ENCODE measurements at places on chromosomes 5 and 9.

DNA sequence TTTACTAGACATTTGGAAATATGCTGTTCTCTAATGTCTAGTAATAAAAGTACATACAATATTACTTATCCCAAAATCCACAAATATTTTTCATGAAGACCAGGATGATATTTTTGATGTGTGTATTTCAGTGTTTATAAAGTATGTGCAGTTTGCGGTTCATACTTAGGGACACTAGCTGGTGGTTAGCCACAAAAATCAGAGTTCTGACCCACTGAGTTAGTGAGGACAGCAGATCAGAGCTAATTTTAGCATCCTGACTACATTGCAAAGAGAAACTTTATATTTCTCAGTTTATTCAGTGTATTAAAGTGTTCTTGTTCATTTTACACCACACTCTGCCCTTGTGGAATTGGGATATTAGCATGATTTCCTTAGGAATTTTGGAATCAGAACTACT is 655.3 kb downstream of the HTR1A start:
- no peak for DNase-seq

DNA sequence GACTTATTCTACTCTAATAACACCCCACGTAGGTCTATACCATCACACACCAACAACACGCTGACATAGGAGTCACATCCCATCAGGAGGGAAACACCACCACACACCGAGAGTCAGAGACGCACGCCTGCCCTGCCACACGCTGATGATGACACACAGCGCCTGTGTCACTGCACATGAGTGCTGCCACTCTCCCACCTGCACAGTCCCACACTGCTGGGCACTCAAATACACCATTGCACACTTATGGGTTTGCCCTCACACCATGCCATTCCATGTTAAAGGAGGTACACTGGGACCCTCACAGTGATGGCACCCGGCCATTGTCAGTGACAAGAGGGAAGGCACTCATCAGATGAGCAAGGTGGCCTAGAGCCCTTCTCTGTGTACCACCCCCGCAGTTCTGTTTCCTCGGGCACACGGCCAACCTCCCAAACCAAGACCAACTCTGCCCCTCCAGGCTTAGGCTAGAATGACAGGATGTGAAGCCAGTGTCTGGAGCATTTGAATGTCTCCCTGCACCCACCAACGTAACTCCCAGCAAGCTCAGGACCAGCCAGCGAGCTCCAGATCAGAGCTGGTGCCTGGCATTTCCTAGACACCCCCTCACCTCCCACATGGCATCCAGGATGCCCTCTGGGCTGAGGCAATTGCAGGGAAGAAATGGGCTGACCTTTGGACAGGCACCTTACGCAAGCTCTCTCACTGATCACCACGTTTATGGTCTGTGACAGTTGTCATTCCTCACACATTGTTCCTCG is 3.6 kb upstream of the CPLX2 start:
- DNase-seq = no peak

DNA sequence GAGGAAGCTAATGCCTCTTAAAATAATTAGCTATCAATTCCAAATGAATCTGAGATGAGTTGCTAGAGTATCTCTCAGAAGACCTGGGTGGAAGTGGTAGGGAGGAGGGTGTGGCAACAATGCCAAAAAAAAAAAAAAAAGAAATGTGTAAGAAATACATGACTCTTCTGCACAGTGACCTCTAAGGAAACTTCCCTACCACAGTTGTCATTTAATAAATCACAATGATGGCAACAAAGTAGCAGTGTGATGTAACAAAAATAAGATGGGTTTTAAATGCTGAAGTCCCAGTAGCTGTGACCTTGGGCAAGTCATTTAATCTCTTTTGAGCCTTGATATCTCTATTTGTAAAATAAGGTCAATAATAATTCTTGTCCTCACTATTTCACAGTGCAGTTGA is 7.2 kb downstream of the FOXD1 start:
- DNase-seq = no peak

GRCh38 chr5:14684757-14685156 is 20.2 kb downstream of the OTULIN start:
- no peak for DNase-seq

DNA sequence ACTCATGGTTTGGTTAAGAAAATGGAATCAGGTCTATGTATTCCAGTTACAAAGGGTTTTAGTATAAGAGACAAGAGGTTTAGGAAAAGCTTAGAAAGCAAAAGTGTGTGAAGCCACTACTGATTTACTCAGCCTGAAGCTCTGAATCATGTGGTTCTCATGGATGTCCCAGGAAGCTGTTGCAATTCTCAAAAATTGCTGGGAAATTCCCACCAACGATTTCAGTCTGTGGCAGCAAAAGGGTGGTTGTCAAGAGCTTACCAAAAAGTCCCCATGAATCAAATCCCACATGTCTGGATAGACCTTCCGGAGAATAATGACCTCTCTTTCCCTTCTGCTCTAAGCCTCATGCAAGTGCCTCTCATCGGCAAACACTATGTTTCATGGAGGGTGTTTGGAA is 929.9 kb downstream of the TLE4 start:
- no peak for DNase-seq

- no peak for DNase-seq
Measured at GRCh38 chr5:179323026-179323870, 22.0 kb downstream of the ADAMTS2 start.

GRCh38 chr5:126066836-126067235 is 356.4 kb upstream of the GRAMD2B start:
- DNase-seq = no peak

DNA sequence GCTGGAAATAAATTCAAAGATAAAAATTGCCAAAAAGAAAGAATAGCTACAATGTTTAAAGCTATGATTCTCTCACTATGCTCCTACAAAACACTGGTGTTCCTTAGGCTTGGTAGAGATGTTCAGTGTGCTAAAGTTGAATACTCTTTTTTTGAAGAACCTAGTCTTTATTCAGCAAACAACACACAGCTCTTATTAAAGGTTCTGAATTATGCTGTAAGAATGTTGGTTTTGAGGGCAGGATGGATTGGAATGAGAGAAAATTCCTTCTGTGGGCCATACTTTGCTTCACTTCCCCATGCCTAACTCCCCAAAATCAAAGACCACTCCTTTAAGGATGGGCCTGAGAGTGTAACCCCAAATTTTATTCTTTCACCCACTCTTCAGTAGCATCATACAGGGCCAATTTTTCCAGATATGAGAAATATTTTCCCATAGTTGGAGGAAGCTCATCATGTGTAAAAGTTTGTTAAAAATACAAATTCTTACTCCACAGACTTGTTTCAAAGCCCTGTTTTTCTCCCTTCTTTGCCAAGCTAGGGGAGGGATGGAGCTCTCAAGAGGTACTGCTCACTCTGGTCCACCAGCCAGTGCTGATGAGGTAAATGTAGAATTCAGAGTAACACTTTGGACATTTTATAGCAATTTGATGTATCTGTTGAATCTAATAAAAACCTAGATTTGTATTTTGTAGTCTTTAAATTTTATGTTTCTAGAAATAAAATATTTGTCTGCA is 99.3 kb downstream of the GDNF start:
- no peak for DNase-seq

DNA sequence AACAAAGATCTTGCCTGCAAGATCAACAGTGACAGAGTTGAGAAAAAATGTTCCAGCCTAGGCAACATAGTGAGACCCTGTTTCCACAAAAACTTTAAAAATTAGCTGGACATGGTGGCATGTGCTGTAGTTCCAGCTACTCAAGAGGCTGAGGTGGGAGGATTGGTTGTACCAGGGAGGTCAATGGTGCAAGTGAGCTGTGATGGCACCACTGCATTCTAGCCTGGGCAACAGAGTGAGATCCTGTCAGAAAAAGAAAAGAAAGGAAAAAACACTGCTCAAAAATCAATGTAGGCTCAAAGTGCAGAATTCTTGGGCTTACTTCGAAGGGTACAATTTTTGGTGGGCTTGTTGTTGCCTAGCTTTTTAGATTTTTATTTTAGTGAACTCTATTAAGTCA is 145.4 kb downstream of the PLPPR1 start:
- no peak for DNase-seq

All from GM10248 (cell line).